ENCODE measurements at places on chromosomes 12 and 14. TPM values are rescaled to one million over a fixed set of nuclear protein-coding genes. Genes with fewer than 3 reads are reported as not detected.

The SRRM4 gene
- total RNA-seq: not detected

The RPL10L gene
- not detected for total RNA-seq

The TPH2 gene
- not detected for total RNA-seq

The SLC5A8 gene
- total RNA-seq: 0.08 TPM

The PLD4 gene
- total RNA-seq: not detected

The DTX3 gene
- total RNA-seq: 5.7 TPM

The DENND5B gene
- total RNA-seq: 5.7 TPM

The LMNTD1 gene
- total RNA-seq: not detected

The CPNE6 gene
- total RNA-seq: not detected

The TAS2R7 gene
- total RNA-seq: not detected

The OR10G3 gene
- not detected for total RNA-seq
